ENCODE measurements at places on chromosomes 11 and 22.

GRCh38 chr11:44205352-44205751 is 104.6 kb downstream of the ALX4 start:
- no peak for DNase-seq

- no peak for DNase-seq
Measured at GRCh38 chr22:36383110-36383581, 4.6 kb downstream of the MYH9 start.

DNA sequence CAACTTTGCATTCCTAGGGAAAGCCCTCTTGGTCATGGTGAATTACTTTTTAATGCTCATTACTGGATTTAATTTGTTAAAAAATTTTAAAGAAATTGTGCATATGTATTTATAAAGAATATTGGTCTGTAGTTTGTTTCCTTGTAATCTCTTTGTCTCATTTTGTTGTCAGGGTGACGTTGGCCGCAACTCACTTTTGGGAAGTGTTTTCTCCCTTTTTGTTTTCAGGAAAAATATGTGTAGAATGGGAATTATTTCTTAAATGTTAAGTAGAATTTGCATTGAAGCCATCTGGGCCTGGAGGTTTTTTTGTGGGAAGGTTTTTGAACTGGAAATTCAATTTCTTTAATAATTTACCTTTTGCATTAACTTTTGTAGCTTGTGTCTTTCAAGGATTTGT is 149.1 kb downstream of the UVRAG start:
- peak; percentile 28 for DNase-seq

DNA sequence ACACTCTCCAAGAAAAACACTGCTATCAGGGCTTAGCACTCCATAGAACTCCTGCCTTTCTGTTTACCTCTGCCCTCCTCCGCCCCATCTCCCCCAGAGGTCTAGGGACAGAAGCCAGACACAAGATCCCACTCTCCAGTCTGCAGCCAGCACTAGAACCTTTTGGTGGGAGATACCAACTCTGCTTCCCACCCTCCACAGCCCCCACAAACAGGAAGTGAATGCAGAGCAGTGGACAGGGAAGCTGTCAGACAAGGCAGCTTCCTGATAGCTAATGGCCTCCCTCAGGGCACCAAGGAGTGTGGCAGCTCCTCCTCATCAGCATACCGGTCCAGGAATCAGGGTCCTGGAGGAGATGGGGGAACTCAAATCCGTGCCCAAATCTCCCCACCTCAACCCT is 5.1 kb downstream of the SCN4B start:
- no peak for DNase-seq

GRCh38 chr11:92083123-92083522 is 141.5 kb upstream of the FAT3 start:
- DNase-seq: no peak

GRCh38 chr22:46055911-46056545 is 79.1 kb upstream of the WNT7B start:
- peak; percentile 29 for DNase-seq

- no peak for DNase-seq
Measured at GRCh38 chr11:104694259-104695064, 203.8 kb downstream of the CASP12 start.

GRCh38 chr22:44249376-44250147 is 63.2 kb downstream of the SHISAL1 start:
- DNase-seq: no peak

DNA sequence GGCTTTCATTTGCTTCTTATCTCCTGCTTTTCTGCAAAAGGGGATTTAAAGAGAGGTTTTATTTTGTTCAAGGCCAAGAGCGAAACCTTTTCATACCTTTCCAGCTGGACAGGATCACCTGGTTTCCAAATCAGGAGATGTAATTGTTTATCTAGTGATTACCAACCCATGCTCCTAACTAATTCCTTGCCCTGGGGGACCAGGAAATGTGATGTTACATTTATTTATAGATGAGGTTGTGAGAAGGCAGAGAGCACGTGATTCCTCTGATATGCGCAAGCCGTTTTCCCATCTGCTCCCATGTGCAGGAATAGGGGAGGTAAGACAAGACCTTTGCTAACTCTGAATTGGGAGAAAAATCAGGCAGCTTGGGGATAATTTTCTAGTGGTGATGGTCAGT is 507.2 kb upstream of the LARGE1 start:
- DNase-seq: no peak

GRCh38 chr22:22098457-22099193 is 116.0 kb upstream of the TOP3B start:
- DNase-seq: no peak

- DNase-seq: no peak
Measured at GRCh38 chr22:38023045-38023444, 34.2 kb upstream of the PICK1 start.

GRCh38 chr11:115368616-115369015 is 135.6 kb downstream of the CADM1 start:
- DNase-seq: no peak

- no peak for DNase-seq
Measured at GRCh38 chr11:22275600-22275999, 62.6 kb upstream of the SLC17A6 start.

DNA sequence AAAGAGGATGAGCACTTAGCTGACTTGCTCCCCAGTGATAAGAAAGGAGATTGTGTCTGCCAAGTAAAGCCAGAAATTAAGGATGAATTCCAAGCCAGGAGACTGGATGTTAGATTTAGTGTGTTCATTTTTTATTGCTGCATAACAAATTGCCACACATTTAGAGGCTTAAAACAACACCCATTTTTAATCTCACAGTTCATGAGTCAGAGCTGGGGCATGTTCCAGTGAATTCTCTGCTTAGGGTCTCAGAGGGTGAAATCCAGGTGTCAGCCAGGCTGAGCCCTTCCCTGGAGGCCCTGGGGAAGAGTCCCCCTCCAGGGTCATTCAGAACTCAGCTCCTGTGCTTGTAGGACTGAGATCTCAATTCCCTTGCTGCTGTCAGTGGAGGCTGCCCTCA is 352.8 kb downstream of the BUD13 start:
- no peak for DNase-seq

DNA sequence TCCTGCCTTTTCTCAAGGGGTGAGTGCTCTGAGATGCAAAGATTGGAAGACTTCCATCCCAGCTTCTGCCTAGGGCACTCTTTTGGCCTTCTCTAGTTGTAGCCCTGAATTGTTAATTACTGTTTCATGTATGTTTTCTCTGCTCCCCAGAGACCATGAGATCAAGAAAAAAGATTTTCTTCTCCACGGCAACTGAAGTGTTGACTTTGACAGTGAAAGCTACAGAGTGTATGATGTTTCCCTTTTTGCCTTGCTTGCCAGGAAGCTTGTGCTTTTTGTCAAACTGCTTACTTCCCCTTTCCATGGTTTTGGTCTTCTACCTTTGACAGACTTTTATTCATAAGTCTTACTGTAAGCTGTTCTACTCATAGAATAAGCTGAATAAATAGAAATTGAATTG is 23.3 kb upstream of the EIF3D start:
- no peak for DNase-seq

- DNase-seq: no peak
Measured at GRCh38 chr11:111329306-111330204, 31.2 kb downstream of the POU2AF3 start.

- no peak for DNase-seq
Measured at GRCh38 chr11:95708681-95709080, 80.9 kb downstream of the FAM76B start.

DNA sequence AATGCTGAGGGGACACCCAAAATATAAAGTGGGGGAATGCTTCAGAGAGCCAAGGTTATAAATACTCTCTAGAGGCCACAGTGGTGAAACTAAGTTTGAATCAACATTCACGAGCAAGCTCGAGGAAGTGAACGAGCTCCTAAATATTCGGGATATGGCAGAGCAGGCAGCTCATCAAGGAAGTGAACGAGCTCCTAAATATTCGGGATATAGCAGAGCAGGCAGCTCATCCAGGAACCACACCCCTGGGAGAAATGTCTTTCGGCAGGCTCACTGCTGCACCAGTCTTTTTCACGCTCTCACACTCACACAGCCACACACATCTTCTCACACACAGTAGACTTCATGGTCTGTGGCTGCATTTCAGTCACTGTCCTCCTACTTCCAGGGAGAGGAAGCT is 787.5 kb downstream of the OPCML start:
- DNase-seq: no peak

- DNase-seq: peak; percentile 45
Measured at GRCh38 chr11:43359422-43359818, 700 bp downstream of the TTC17 start.

GRCh38 chr11:3052109-3052479 is 5.1 kb downstream of the CARS1 start:
- DNase-seq: no peak

DNA sequence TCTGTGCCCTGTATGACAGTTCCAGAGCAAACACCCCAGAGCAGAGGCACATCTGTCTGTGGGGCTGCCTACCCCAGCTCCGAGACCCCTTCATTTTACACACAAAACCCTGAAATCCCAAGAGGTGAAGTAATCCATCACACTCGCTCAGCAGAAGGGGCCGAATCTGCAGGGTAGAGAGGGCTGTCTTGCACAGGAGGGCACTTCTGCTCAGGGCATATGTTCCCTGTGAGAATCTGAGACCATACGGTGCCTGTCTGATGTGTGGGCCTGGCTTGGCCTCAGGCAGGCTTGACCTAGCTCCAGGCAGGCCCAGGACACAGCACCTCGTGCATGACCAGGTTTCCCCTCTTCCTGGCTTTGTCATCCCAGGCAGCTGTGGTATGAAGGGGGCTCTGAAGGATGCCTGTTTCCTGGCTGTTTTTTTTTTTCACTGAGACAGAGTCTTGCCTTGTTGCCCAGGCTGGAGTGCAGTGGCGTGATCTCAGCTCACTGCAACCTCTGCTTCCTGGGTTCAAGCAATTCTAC is 37.2 kb downstream of the GRIK4 start:
- no peak for DNase-seq

DNA sequence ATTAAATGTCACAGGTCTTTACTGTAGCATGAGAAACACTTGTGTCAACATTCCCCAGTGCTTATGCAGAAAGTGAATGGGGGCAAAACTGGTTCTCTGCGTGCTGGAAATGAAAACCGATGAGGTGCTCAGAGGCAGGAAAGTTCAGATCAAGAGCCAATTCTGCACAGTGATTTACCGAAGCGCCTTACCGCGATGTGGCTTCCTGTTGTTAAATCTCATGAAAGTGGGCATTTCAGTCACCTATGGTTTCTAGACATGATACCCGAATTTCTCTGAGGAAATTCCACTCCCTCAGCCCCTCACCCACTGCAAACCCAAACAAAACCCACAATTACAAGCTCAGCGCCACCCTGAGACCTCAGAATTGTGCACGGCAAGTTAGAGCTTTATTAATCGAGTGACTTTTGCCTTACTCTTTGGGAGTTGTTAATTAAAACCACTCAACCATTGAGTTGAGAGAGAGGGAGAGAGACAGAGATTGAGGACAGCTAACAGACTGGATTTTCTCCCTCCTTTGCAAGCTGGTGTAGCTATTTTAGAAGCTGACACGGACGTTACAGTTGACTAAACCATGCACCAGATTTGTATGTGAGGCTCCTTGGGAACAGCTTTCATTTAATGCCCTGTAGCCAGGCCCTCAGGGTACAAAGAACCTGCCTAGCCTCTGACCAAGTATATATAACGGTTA is 196.4 kb downstream of the DBX1 start:
- no peak for DNase-seq

GRCh38 chr11:100963375-100963774 is 166.2 kb downstream of the PGR start:
- no peak for DNase-seq

DNA sequence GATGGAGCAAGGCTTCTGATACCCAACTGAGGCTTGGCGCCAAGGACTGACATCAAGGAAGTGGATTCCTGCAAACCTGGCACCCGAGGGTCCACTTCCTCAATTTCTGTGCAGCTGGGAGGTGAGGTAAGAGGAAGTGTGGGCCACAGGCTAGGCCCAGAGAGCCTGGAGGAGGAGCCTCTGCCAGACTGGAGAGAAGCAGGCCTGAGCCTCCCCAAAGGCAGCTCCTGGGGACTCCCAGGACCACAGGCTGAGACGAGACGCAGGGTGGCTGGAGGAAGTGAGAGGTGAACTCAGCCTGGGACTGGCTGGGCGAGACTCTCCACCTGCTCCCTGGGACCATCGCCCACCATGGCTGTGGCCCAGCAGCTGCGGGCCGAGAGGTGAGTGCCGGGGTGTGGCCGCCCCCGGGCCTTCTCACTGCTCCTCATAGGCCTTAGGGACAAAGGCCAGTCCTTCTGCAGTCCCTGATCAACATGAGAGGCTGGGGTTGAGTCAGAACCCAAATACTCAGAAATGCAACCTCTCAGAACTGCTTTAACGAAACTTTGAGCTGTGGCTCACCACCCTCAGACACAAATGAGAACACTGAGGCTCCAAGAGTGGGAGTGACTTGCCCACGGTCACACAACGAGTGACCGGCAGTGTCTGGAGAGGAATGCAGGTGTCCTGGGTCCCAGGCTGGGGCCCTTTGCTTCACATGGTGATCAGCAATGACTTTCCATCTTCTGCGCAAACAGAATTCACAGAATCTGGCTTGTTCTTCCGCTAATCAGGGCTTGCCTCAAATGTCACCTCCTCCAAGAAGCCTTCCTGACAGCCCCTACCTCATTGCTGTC is at the start of gene NCF4:
Gene NCF4, plus strand, starts transcription at position 186 of the 839 bp plus-strand sequence. Its CDS starts 166 bp downstream, at position 352.
- DNase-seq: peak; percentile 37

- peak; percentile 40 for DNase-seq
Measured at GRCh38 chr11:20087118-20087521, 73.2 kb downstream of the DBX1 start.

DNA sequence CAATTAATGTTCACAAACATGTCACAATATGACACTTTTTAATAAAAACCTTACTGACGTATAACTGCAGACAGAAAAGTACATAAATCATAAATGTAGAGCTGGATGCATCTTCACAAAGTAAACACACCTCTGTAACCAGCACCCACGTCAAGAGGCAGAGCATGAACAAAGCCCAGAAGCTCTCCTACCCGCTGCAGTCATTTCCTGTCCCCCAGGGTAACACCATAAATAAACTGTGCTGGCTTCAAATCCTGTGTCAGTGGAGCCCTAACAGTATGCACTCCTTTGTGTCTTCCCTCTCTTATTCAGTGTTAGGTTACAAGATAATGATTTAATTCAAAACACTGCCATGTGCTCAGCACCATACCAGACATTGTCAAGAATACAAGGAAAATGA is 5.7 kb downstream of the SYT13 start:
- DNase-seq: no peak

DNA sequence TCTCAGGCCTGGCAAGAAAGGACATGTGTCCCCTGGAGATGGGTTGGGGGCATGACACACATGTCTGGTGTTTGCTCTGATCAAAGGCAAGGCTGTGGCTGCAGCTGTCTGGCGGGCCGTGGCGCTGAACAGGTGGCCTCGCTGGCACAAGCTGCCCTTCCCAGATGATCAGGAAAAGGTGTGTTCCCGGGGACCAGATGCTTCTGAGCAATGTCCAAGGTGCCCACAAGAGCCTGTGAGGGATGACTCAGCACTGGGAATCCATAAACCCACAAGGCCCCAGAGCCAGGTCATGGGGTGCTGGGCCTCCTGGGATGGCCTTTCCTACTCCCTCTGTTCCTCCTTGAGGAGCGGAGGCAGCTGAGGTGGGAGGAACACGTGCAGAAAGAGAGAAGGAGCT is 9.7 kb upstream of the LRP5 start:
- no peak for DNase-seq

GRCh38 chr22:20464096-20464614 is 26.5 kb upstream of the SCARF2 start:
- DNase-seq: no peak
